ENCODE measurements at places on chromosomes 6 and 20. TPM values are rescaled to one million over a fixed set of nuclear protein-coding genes. Genes with fewer than 3 reads are reported as not detected.

Gene EYS
- total RNA-seq, result not detected

DNA sequence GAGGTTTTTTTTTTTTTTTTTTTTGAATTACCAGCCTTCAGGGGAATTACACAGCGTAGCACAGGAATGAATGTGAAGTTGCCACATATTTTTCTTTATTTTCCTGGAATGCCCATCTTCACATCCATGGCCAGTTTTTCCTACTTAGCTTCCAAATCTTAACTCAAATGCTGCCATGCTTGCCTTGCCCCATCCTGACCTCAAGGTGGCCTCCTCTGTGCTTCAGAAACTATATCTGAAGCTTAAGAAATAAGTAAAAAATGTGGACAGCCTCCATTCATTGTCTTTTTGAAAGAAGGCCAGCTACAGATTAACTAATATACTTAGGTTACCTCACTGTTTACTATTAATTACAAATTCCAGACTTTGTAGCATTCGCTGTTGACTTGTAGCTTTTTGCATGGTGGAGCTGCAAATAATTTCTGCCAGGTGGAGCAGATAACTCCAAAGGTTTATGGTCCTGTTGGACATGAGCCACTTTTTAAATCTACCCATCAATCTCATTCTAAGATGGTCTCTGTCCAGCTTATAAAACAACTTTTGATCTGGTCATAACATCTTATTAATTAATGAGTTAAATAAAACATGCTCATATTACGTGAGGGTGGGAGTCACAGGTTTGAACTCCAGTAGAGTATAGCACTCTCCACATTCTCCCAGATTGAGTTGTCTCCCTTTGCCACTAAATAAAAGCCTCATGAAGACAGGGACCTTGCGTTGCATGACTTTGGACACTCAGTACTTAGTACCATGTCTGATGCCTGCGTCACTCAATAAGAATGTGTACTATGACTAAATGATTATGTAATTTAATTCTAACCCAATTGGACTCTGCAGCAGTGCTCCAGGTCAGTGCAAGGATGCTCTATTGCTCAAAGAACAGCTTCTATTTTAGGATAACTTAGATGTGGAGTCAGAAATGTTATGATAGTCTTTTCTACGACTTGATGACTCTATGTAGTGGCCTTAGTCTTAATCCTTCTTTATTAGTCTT, 678.6 kb upstream of the CITED2 start:
- DNase-seq, result no peak

GRCh38 chr20:7274870-7275269, 507.4 kb downstream of the BMP2 start:
- DNase-seq, result no peak

Gene COL21A1
- 0.73 TPM for total RNA-seq

GRCh38 chr6:16331384-16332174, 93.2 kb downstream of the GMPR start:
- DNase-seq, result peak; percentile 67

- no peak for DNase-seq
These were observed 169.5 kb upstream of the BEND3 start for GRCh38 chr6:107284805-107285204.

GRCh38 chr6:135182071-135183001, 1.2 kb downstream of the MYB start:
- peak; percentile 49 for DNase-seq

GRCh38 chr20:14234666-14235295, 102.6 kb downstream of the FLRT3 start:
- DNase-seq, result no peak

- DNase-seq, result no peak
These were observed 1434.0 kb upstream of the EYS start for GRCh38 chr6:67141005-67141404.

Gene LY6G6F
- total RNA-seq, result not detected

DNA sequence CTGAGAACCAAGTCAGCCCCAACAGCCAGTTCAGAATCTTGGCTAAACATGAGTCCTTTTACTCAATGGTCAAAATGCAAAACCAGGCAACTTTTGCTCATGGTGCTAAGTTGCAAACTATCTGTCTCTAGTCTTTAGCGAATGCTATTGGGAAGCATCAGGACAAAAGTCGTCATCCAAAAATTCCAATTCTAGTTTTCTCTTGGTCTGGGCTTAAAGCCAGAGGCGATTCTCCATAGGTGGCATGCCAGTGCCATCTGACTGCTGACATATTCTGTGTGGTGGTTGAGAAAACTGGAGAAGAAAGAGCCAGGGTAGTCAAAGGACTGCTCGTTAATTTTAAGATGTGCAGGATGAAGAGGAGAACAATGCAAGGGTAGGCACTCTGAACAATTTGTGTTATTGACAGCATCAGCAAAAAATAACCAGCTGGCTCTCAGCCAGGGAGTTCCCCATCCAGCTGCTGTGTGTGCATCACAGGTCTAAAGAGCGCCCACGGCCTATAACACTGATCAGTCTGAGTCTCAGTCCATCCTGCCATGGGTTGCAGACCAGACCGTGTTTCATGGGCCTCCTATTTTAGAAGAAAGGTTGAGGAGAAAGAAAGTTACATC, 313.6 kb downstream of the ALDH8A1 start:
- DNase-seq, result no peak

Gene CTNNBL1
- 26.2 TPM for total RNA-seq

- no peak for DNase-seq
These were observed 44.6 kb upstream of the SLC23A2 start for GRCh38 chr20:5045906-5046305.

GRCh38 chr6:117733341-117733740, 58.1 kb downstream of the NUS1 start:
- DNase-seq, result no peak

DNA sequence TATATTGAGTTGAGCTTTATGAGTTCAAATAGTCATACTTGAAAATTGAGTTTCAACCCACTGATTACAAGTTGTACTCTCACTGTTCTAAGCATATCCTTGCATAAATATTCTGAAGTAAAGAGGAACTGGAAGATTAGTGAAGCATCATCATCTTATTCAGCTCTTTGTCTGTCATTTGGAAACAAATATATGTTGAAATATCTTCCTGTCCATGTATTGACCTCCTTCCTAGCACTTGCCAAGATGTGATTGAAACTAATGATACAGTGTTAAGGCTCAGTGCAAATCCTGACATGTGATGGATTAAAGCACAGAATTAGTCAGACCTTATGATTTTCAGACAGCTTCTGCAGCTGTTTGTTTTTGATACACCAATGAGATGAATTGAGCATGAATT, 434.3 kb downstream of the TBC1D32 start:
- DNase-seq, result no peak

- no peak for DNase-seq
These were observed 82.2 kb downstream of the CTNNBL1 start for GRCh38 chr20:37776049-37776448.

DNA sequence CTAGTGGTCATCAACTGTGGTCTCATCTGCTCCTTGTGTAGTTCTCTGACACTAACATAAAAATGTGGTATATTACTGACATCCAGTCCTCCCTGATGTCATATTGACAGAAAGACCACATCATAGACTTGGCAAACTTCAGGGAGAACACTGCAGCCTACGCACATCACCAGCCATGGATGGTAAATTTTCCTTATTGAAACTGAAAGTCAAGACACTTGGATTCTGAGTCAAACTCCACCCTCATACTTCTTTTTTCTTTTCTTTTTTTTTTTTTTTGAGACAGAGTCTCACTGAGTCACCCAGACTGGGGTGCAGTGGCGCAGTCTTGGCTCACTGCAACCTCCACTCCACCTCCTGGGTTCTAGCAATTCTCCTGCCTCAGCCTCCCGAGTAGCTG, 25.4 kb downstream of the NDRG3 start:
- no peak for DNase-seq

GRCh38 chr6:38039502-38039901, 220.0 kb downstream of the ZFAND3 start:
- no peak for DNase-seq

Gene TFAP2C
- not detected for total RNA-seq

GRCh38 chr6:43861212-43861894, 91.3 kb downstream of the VEGFA start:
- no peak for DNase-seq

DNA sequence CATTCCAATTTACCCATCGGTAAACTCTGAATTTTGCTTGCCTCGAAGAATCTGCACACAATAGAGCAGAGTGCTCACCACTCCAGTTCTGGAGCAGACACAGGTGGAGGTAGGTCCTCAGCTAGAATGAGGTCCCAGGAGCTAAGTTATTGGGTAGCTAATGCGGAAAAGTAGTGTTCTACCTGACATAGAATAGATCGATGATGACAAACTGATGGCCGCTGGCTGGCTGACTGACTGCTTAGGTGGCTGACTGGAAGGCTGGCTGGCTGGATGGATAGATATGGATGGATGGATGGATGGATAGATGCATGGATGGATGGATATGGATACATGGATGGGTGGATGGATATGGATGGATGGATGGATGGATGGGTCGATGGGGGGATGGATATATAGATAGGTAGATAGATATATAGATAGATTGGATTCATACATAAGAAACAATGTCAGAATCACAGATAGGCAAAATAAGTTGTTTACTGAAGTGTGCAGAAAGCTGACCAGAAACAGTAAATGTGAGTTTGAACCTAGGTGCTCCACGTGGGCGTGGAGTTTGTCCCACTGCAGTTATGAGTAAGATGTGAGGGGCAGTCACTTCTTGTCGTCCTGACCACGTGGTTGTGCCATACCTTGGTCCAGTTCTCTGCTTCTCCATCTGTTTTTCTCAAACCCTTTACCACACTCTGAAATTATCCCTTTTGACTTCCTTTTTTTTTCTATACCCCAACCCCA, 62.1 kb downstream of the TBXT start:
- DNase-seq, result no peak

DNA sequence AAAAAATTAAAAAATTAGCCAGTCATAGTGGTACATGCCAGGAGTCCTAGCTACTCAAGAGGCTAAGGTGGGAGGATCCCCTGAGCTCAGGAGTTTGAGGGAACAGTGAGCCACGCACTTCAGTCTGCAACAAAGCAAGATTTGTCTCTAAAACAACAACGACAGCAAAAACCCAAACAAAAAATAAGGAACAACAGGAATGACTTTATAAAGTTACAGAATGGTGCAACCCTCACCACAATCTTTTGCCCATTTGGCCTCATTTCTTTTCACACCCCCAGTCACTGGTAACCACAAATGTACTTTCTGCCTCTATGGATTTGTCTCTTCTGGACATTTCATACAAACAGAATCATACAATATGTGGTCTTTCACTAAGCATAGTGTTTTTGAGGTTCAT, 16.7 kb upstream of the ZFAND3 start:
- DNase-seq, result no peak

- no peak for DNase-seq
These were observed 97.2 kb downstream of the TMEM242 start for GRCh38 chr6:157226026-157226625.

GRCh38 chr20:42218621-42219374, 600.6 kb upstream of the CHD6 start:
- no peak for DNase-seq

DNA sequence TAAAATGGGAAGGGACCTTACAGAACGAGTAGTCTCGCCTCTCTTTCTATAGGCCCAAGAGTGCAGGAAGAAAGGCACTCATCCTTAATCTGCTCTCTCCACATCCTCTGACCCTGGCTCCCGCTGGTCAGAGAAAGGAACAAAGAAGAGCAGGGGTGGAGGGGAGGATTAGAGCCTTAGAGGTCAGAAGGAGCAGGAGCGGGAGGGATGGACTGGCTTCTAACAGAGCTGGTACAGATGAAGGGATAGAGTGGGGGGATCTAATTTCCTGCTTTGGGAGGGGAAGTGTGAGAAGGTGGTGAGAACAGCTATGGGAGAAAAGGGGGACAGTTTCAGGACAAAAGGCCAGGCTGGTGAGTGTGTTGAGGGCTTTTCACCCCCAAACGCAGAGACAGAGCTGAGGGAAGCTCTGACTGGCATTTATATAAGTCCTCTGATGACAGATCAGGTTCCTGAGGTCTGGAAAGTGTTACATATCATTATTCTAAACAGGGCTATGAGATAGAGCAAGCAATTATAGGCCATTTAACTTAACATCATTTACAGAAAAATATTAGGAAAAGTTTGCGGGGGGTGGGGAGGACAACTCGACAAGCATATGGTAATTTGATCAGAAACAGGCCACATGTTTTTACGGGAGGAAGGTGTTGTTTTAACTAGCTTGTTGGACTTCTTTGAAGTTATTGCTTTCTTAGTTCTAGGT, 111.1 kb downstream of the FOXC1 start:
- no peak for DNase-seq
